ENCODE measurements at places on chromosomes 1 and 21.

DNA sequence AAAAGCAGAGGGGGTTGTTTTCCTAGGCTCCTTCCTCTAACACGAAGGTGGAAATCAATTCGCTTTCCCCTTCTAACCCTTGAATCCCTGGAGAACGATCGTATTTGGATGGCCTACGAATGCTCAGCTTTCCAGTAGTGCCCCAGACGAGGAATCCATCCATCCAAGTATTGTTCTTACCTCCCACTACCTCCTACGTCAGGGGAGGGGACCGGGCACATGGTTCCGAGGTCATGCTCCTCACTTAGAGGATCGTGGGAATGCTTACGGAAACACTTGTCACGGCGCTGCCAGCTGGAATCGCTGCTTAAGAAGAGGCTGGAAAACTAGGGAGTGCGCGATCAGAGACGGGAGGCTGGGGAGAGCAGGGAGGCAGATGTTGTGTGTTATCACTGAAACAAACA lies 47.4 kb downstream of the CAPZB start:
- DNase-seq, result no peak

DNA sequence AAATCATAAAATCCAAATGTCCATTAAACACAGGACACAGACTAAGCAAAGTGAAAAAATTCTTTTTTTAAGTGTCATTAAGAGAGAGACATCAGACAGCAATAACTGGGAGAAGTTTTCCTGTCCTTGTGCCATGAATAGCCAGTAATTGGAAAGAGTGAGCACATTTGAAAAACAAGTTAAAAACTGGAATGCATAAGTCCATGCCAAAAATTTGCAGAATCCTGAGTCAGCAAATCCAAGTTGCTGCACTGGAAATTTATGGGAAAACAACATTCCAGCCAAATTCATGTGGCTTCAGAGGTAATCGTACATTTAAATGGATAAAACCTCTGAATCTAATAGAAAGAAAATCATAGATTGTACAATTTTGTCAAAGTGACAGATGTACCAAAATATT lies 291.4 kb downstream of the LRRC40 start:
- DNase-seq, result no peak

DNA sequence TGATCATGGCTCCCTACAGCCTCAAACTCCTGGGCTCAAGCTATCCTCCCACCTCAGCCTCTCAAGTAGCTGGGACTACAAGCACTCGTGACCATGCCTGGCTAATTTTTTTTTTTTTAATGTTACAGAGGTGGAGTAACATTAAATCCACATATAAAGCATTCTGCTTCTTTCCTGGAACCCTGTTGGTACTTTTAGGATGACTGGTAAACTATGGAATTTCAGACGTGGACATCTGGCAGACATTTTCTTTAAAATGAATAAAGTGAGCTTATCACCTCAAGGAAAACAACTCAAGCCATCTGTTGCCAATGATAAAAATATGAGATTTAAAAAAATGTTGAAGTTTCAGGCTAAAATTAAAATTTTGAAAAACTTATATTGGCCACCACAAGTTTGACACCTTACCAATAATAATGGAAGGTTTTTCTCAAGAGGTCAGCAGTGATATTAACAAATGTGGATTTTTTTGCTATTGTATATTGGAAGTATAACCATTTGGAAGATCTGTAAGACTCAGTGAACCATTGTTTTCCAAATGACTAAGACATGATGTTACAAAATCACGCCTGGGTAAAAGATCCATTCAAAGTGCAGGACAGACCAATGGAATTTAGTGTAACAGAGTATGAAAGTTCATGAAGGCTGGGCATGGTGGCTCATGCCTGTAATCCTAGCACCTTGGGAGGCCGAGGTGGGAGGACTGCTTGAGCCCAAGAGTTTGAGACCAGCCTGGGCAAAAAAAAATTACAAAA lies 52.7 kb upstream of the EIF4G3 start:
- peak; percentile 19 for DNase-seq

GRCh38 chr1:102821707-102822106 lies 286.6 kb downstream of the COL11A1 start:
- no peak for DNase-seq

GRCh38 chr1:17523321-17524041 lies 16.0 kb upstream of the ARHGEF10L start:
- DNase-seq, result peak; percentile 77

- DNase-seq, result peak; percentile 24
Measured at GRCh38 chr1:158119976-158120653, 60.6 kb upstream of the CD1D start.

DNA sequence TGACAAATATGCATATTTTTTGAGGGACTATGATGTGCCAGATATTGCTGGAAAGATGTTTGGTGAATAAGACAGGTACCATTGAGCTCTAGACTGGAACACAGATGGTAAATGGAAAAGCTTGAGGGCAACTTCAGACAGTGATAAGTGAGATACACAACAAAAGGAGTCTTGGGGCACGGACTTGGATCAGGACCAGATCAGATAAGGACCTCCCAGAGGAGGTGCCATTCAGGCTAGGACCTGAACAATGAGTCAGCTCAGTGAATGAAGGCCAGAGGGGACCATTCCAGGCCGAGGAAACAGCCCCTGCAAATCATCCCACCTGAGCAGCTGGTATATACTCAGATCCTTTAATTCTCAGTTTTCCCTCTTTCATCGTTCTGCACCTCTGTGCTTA lies 1.8 kb upstream of the KCNJ15 start:
- DNase-seq, result no peak

- DNase-seq, result no peak
Measured at GRCh38 chr1:90106311-90106710, 111.4 kb downstream of the ZNF326 start.

DNA sequence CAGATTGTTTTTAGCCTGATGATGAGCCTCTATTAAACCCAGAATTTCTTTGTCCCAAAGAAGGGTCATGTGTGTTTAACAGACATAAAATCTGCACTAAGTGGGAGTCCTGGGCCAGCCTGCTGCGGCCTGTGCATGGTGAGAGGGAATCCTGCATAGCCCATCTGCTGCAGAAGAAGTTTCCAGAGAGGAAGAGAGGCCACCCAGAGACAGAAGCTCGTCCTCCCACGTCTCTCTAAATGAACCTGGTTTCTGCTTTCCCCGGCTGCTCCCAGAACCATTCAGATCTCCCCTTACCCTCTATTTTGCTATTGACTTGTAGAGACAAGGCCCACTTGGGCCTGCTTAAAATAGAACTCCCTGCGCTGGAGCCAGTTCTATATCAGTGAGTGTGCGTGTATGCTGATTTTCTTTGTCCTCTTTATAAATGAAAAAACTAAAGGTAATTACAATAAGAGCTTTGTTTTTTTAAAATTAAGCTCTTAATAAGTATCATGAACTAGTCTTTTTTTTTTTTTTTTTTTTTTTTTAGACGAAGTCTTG lies 142.8 kb upstream of the RAB4A start:
- no peak for DNase-seq

- DNase-seq, result no peak
Measured at GRCh38 chr1:93667642-93668041, 14.0 kb downstream of the BCAR3 start.

DNA sequence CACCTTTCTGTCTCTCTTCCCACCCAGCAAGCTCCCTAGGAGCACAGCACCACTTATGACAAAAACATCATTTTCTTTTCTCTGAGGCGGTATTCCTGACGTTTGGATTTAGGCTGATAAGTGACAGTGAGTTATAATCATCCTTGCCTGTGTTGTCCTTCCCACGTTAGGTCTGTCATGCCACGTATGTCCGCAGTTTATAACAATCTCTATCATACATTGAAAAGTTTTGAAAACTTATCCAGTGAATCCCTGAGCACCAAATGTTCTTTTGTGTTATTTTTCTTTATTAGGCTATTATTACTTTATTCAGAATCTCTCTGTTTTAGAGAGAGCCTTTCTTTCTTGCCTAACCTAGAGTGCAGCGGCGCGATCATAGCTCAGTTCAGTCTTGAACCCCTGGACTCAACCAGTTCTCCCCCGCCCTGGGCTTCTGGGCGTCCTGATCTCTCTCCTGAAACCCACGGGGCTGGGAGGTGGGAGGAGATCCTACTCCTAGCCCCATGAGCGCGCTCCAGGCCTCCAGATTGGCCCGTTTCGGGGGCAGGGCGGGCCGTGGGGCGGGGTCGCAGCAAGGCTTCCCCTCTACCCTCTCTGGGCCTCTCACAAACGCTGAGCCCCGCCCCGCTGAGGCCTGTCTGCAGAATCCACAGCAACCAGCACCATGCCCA lies at the start of gene GSTM2:
Gene GSTM2, plus strand, starts transcription at position 606 of the 671 bp plus-strand sequence. Its CDS starts 59 bp downstream, at position 665.
- DNase-seq, result peak; percentile 66

- no peak for DNase-seq
Measured at GRCh38 chr1:25018943-25019336, 88.9 kb upstream of the RUNX3 start.

DNA sequence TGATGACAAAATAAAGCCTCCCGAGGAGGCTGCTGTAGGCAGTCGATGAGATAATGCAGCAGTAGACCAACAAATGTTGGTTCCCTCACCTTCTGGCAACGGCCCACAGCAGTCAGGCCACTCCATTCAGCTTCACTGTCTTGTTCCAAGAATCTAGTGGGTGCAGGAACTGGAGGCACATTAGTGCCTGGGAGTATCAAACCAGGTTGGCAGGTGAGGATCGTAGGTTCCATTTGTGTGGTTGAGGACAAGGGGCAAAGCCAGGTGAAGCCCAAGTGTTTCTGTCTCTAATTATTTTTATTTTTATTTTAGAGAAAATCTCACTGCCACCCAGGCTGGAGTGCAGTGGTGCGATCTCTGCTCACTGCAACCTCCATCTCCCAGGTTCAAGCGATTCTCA lies 13.3 kb downstream of the FBXO2 start:
- DNase-seq, result no peak

DNA sequence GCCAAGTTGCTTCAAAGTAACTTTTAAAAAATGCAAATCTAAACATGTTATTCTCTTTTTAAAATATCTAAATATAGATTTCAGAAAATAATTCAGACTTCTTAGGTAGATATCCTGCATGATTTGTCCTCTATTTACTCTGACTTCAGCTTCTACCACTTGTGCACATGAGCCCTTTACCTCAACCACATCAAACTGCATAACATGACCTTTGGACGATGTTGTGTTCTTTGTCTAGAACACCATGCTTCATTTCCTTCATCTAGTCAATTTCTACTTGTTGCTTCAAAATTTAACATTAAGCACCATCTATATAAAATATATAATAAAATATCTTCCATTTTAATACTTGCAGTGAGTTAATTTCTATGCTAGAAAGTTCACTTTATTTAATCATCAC lies 96.9 kb downstream of the PLPP3 start:
- DNase-seq, result no peak

GRCh38 chr1:53687901-53688300 lies 51.1 kb downstream of the GLIS1 start:
- DNase-seq, result no peak

DNA sequence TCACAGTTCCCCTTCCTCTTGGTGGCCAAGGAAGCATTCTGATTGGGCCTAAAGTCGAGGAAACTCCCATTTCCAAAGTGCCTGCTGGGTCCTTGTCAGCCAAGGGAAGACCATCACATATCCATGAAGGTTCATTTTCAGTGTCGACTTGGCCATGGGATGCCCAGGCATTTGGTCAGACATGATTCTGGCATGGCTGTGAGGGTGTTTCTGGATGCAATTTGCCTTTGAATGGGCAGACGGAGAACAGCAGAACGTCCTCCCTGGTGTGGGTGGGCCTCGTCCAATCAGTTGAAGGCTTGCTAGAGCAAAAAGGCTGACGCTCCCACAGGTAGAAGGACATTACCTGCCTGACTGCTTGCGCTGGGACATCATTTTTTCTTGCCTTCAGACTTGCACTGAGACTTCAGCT lies 48.3 kb upstream of the LBR start:
- DNase-seq, result no peak

- DNase-seq, result peak; percentile 98
Measured at GRCh38 chr1:224203243-224204016, 20.4 kb downstream of the DEGS1 start.

- no peak for DNase-seq
Measured at GRCh38 chr1:173224280-173224892, 17.3 kb upstream of the TNFSF4 start.

DNA sequence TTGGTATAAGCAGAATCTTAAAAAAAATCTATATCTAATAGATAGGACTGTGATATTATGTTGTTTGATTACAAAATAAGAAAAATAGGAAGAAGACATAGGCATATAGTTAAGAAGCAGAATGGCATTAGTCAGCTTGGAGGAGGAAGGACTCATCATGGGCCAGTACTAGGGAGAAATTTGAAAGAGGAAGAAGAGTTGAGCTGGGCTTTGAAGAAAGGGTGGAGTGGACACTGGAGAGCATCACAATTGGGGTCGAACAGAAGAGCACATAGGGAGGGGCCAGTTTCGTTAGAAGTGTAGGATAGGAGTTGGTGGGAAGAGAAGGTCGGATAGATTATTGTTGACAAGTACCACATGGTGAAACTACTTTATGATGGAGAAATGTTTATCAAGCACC lies 129.3 kb downstream of the CACHD1 start:
- DNase-seq, result no peak

DNA sequence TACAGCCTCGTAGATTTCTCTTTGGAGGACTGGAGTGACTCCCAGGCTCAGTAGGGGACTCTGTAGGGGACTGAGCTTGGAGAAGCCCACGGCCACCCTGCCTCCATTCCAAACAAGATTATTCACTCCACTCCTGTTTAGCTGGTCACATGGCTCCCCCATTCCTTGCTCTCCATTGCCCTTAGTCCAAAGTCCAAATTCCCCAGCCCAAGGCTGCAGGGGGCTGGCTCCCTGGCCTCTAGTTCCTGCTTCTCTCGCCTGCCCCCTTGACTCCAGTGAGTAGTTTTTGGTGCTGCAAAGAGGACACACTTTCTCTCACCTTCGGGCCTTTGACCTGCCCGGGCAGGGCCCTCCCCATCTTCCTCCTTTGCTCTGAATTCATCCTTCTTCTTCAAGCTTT lies 403.3 kb downstream of the KIF26B start:
- peak; percentile 2 for DNase-seq

GRCh38 chr21:44382536-44382935 lies 29.1 kb downstream of the TRPM2 start:
- no peak for DNase-seq

GRCh38 chr1:100543640-100544039 lies 5.7 kb downstream of the GPR88 start:
- peak; percentile 67 for DNase-seq

DNA sequence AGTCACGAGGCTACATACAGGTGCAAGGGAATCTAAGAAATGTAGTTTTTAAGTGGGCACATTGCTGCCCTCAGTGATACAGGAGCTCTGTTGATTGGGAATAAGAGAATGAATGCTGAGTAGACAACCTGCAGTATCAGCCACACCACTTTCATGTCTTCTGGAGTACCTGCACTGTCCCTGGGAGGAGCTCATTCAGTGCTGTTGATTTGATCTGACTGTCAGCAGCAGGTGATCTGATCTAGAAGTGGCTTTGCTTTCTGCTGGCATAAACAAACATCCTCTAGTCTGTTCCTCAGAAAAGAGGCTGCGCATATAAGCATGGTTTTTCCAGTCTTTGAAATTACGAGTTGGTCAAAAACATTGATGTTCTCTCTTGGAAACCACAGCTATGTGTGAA lies 35.5 kb upstream of the LRRC52 start:
- DNase-seq, result no peak

GRCh38 chr1:6100861-6101783 lies 55.4 kb downstream of the KCNAB2 start:
- no peak for DNase-seq
